ENCODE measurements at places on chromosomes 11 and 22. TPM values are rescaled to one million over a fixed set of nuclear protein-coding genes. Genes with fewer than 3 reads are reported as not detected.

DNA sequence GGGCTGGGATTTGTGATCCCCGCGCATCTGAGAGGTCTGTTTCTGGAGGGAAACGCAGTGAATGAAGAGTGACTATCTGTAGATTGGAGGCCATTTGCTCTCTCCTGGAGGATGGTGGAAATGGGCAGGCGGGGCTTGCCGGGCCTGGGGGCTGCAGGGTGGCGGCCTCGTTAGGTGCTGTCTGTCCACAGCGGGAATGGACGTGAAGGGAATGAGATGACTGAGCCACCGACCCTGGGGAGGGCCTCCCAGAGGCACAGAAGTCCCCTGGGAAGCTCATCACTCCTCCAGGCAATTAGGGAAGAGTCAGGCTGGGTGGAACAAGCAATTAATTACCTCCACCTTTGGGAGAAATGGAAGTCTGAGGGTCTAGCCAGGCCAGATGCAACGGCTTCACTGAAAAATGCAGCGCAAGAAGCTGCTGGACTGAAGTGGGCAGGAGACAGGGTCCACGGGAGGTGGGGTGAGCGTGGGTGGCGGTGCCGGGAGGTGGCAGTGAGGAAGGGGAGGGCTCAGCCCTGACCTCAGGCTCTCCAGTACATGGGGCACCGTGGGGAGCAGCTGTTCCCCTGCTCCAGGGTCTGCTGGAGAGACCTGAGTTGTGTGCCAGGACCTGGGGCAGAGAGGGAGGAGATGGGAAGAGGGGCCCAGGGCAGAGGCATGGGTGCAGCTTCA, 524.5 kb downstream of the BRD1 start:
- H3K27me3 ChIP-seq = no peaks in the 10 kb centered on the region
- H3K4me3 ChIP-seq = no peak overlapping the region
- no peak for DNase-seq
- no peaks in the 10 kb centered on the region for H3K36me3 ChIP-seq
- H3K4me1 ChIP-seq = no peaks in the 10 kb centered on the region

DNA sequence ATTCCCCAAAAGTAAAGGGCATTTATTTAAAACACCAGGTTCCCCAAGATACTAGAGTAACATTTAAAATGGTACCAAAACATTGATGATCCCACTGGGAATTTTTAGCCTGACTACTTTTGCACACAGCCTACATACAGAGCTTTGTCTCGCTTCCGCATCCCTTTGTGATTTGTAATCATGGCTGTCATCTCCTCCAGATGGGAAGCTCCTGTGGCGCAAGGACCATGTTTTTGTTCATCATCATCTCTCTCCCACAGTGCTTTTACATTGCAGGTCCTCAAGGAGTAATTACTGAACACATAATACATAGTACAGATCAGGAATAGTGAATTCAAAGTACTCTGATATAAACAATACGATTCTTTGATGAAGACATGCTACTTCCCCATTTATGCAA, 231.2 kb upstream of the MTNR1B start:
- no peak overlapping the region for H3K4me3 ChIP-seq
- H3K27me3 ChIP-seq = no peaks in the 10 kb centered on the region
- H3K36me3 ChIP-seq = no peaks in the 10 kb centered on the region
- no peaks in the 10 kb centered on the region for H3K4me1 ChIP-seq

DNA sequence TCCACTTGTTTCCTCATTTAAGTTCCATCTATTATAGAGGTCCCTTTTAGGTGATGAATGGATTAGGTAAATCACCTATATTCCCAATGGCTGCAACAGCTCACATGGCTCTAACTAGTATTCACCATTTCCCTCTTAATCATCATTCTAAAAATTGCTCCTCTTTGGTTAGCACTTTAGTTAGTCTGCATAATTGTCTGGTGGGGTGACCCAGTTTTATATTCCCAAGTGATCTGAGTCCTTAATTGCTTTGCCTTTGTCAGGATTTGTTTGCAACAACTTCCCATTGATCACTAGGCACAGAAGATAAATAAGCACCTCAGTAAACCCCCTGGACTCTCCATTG, 395.2 kb downstream of the RAB38 start:
- H3K4me1 ChIP-seq = no peaks in the 10 kb centered on the region
- no peak overlapping the region for H3K4me3 ChIP-seq
- H3K36me3 ChIP-seq = no peaks in the 10 kb centered on the region
- no peaks in the 10 kb centered on the region for H3K27me3 ChIP-seq
- no peak overlapping the region for H3K27ac ChIP-seq

GRCh38 chr11:121265586-121265985, 27.0 kb upstream of the SC5D start:
- no peak overlapping the region for H3K4me3 ChIP-seq
- DNase-seq = no peak
- no peaks in the 10 kb centered on the region for H3K4me1 ChIP-seq
- peaks cover 1% of the 10 kb centered on the region for H3K27me3 ChIP-seq
- no peak overlapping the region for H3K27ac ChIP-seq
- no peaks in the 10 kb centered on the region for H3K36me3 ChIP-seq

DNA sequence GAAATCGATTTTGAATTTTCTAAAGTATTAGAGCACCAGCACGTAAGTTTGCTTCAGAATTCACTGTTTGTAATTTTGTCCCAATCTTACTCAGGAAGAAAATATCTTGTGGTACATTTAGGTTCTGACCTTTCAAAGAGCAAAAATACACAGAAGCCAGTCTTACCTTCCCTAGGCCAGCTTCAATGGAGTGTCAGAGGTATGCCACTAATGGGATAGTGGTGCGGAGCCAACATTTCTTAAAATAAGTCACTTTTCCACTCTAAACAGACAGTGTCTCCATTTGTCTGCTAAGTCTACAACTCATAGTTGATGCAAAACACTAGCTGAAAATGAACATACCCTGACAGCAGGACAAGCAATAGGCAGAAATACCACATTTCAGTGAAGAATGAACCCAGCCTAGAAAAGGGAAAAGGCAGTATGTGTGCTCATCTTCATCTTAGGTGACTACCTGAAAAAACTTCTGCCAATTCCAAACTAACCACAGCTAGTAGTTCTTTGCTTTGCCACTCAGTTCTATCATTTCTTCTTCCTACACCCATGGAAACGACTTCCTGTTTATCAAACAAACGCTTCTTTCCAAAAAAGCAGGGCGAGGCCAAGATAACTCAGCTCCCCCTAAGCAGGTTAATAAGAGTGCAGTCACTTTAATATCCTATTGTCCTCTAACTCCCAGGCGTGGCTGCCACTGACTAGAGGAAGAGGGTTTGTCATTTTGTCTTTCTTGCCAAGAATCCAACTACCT, 94.0 kb upstream of the APOA1 start:
- peak overlapping the region; percentile 13 for H3K27ac ChIP-seq
- H3K4me3 ChIP-seq = no peak overlapping the region
- H3K36me3 ChIP-seq = no peaks in the 10 kb centered on the region
- DNase-seq = no peak
- H3K27me3 ChIP-seq = no peaks in the 10 kb centered on the region
- H3K4me1 ChIP-seq = peaks cover 46% of the 10 kb centered on the region

DNA sequence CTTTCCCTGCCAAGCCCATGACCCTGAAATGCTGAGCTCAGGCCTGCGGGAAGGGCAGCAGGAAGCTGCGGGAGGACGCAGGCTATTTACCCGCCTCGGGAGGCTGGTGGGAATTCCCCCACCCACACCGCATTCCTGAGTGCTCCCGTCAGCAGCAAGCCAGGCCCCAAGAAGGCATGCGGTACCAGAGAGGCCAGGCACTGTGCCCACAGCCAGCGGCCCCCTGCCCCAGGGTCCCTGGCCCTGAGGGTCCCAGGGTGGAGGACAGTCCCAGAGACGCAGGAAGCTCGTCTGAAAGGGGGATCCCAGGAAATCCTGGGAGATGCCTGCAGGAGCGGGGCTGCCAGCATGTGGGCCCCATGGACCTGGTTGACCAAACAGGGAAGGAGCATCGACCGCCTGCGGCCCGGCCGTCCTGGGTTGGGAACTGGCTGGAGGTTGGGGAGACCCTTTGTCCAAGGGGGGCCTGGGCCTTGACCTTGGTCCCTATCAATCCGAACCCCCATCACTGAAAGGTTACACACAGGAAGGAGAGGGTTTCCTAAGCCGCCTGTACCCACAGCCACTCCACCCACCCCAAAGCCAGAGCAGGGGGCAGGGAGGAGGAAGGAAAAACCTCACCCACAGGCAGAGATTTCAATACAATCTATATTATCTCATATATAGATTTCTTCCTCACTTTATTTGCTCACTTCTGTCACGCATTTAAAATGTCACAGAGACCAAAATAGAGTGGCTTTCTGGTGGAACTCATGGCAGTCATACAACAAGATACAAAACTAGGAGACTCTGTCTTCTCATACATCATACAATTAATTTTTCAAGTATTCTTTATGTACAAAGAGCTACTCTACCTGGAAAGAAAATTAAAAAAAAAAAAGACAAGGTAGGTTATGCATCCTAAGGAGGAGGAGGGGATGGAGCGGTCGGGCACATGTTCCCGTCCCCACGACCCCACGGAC, 17.1 kb downstream of the MAFF start:
- H3K36me3 ChIP-seq = no peaks in the 10 kb centered on the region
- H3K4me3 ChIP-seq = no peak overlapping the region
- no peaks in the 10 kb centered on the region for H3K27me3 ChIP-seq

- no peak overlapping the region for H3K27ac ChIP-seq
- no peaks in the 10 kb centered on the region for H3K27me3 ChIP-seq
- H3K4me1 ChIP-seq = no peaks in the 10 kb centered on the region
These were observed 174.9 kb upstream of the C11orf87 start for GRCh38 chr11:109247071-109247470.

- H3K27me3 ChIP-seq = no peaks in the 10 kb centered on the region
- no peak overlapping the region for H3K27ac ChIP-seq
- H3K4me3 ChIP-seq = no peak overlapping the region
- DNase-seq = no peak
- peaks cover 14% of the 10 kb centered on the region for H3K4me1 ChIP-seq
These were observed 74.5 kb downstream of the AMBRA1 start for GRCh38 chr11:46519351-46519750.

- no peak overlapping the region for H3K4me3 ChIP-seq
- H3K4me1 ChIP-seq = no peaks in the 10 kb centered on the region
- H3K27me3 ChIP-seq = no peaks in the 10 kb centered on the region
- no peak for DNase-seq
- H3K27ac ChIP-seq = no peak overlapping the region
- H3K36me3 ChIP-seq = no peaks in the 10 kb centered on the region
These were observed 84.6 kb upstream of the LRRC55 start for GRCh38 chr11:57097149-57097548.

DNA sequence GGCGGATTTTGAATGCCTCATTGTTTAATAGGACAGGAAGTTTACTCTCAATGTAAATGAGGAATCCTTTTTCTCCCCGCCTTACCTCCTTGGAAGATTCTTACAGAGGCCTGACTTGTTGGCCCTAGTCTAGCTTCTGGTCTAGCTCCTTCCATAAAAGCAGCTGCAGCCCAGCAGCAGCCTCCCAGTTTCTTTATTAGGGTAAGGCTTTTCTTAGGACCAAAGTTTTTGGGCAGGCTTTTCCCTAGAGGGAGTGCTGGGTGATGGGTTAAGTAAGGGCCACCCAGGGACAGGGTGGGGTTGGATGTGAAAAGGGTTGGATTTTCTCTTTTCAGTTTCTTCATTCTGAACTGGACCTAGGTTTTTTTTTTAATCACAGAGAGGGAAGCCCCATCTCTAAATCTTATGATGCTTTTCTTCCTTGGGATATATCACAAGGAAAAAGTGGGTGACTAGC, 49.7 kb downstream of the LIF start:
- H3K4me3 ChIP-seq = no peak overlapping the region
- no peaks in the 10 kb centered on the region for H3K36me3 ChIP-seq
- H3K27ac ChIP-seq = peak overlapping the region; percentile 63
- no peak for DNase-seq
- no peaks in the 10 kb centered on the region for H3K27me3 ChIP-seq
- H3K4me1 ChIP-seq = peaks cover 18% of the 10 kb centered on the region

- peaks cover 4% of the 10 kb centered on the region for H3K27me3 ChIP-seq
- H3K27ac ChIP-seq = no peak overlapping the region
- no peaks in the 10 kb centered on the region for H3K36me3 ChIP-seq
- no peaks in the 10 kb centered on the region for H3K4me1 ChIP-seq
- H3K4me3 ChIP-seq = no peak overlapping the region
These were observed 2.1 kb downstream of the KLHL35 start for GRCh38 chr11:75430714-75431532.

MMP12 gene
- not detected for total RNA-seq

OR2AG2 gene
- total RNA-seq = not detected

LGR4 gene
- not detected for total RNA-seq

HORMAD2 gene
- total RNA-seq = not detected

OR8G1 gene
- not detected for total RNA-seq

ADAMTS15 gene
- total RNA-seq = not detected
